Left ventricle myocardium inferior (tissue), 1 donor: ENCODE measurements at places on chromosomes 11 and 22.

GRCh38 chr11:125412177-125412496 is 83.9 kb downstream of the FEZ1 start:
- no peak for DNase-seq

DNA sequence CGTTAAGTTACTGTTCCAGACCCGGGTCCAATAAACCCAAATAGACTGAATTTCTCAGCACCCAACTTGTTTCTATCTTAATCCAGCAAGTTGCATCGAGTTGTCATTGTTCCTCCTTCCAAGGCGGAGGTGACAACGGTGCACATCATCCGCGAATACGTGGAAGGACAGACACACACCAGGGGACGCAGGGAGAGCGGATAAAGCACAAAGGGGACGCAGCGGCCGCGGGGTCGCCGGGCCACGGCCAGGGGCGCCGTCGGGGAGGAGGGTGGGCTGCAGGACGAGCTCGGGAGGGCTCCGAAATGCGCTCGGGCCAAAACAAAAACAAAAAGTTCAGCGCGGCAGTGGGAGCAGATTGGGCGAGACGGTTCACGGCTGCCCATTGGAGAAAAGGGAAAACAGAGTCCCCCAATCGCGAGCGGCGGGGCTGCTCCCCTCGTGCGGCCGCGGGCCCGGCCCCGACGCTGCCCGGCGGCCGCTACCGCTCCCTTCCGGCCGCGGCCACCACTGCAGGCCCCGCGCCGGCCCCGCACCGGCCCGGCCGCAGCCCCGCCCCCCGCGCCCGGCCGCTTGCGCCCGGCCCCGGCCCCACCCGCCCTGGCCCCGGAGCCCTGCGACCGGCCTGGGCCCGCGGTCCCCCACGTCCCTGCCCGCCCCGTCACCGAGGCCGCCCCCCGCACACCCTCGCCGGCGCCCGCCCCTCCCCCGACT is 518 bp downstream of the KMT5B start:
- DNase-seq, result peak; percentile 72

DNA sequence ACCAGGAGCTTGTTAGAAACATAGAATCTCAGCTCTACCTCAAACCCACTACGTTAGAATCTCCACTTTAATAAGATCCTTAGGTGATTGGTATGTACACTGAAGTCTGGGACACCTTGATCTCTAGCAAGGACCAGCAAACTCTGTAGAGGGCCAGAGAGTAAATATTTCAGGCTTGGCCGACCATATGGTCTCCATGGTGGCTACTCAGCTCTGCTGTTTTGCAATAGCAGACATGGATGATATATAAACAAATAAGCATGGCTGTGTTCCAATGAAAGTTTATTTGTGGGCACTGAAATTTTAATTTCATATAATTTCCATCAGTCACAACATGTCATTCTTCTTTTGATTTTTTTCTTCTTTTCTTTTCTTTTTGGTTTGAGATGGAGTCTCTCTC is 23.9 kb downstream of the UBASH3B start:
- no peak for DNase-seq

DNA sequence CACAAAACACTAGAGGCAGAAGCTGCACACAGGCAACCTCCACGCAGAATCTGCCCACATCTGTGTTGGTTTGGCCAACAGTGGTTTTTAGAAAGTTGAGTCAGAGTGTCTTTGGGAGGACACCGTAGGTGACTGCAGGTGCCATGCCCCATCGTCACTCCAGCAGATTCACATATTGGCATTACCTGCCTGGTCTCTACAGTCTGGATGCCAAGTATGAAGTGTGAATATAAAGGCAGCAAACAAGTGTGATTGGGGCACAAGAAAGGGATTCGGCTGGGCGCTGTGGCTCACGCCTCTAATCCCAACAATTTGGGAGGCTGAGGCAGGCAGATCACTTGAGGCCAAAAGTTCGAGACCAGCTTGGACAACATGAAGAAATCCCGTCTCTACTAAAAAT is 11.0 kb upstream of the FXYD2 start:
- DNase-seq, result no peak

DNA sequence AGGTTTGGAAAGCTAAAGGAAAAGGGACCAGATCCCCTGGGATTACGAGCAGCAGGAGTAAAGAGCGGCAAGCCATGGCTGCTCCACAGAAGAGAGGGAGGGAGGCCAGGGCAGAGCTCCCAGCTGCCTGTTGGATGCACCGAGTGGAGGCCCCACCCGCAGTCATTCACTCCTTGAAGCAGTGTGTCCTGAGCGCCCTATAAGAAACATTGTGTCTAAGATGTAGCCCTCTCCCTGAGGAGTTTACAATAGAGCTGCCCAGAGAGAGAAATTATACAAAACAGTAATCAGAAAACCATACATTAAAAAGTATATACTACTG is 54.7 kb upstream of the CSNK2A3 start:
- no peak for DNase-seq

- DNase-seq, result no peak
Observed at GRCh38 chr11:103994518-103994917, 41.9 kb upstream of the DDI1 start.
